ENCODE measurements at places on chromosomes 5 and 9.

GRCh38 chr5:36138900-36139683 is 12.6 kb downstream of the LMBRD2 start:
- DNase-seq = no peak

GRCh38 chr5:146238973-146239372 is 35.6 kb downstream of the RBM27 start:
- DNase-seq = no peak

DNA sequence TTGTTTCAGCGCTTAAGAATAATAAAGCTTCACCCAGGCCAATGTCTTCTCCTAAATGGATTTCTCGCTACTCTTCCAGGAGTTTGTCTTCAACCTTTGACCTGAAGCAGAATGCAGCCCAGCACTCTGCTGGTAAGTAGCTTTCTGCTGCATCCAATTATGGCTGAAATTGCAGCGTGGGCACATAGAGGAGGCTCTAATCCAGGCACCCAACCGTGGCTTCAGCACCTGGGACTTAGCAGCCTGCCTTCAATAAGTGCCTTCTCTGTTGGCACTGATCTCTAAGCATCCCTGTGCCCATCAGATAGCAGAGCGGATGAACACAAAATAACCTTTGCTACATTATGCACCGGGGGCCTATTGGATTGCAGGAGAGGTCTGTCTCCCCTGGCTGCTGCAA is 105.2 kb downstream of the TRIM32 start:
- no peak for DNase-seq

- no peak for DNase-seq
Measured at GRCh38 chr9:70477907-70478480, 63.5 kb upstream of the KLF9 start.

DNA sequence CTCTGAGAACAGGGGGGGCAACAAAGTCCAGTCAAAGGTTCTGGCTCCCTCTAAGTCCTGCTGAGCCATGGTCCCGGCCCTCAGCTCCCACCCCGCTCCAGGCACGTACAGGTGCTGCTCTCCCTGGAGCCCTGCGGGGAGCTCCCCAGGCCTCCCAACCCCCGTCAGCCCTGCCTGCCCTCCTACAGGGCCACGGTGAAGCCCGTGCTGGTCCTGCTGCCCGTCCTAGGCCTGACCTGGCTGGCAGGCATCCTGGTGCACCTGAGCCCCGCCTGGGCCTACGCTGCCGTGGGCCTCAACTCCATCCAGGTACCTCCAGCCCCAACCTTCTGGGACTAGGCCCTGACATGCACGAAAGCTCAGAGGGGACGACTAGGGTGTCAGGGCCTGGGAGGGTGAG is 20.1 kb downstream of the ADGRD2 start:
- DNase-seq = no peak

DNA sequence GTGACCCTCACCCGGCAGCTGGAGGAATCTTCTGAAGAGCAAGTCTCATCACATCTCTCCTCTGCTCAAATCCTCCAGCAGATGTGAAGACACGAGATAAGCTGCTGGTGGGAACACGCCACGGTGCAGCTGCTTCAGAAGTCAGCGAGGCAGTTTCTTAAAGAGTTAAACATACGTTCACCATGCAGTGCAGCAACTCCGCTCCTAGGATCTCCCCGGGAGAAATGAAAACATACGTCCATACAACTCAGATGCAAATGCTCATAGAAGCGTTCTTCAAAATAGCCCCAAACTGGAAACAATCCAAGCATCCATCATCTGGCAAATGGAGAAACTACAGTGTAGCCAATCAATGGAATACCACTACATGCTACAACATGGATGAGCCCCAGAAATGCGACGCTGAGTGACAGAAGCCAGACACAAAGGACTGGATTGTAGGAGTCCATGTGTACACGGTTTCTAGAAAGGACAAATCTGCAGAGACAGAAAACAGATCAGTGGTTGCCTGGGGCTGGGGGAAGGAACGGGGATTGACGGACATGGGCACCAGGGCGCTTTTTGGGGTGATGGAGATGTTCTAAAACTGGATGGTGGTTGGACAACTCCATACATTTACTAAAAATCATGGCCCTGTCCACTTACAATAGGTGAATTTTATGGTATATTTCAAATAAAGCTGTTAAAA is 150.6 kb downstream of the COL23A1 start:
- no peak for DNase-seq

- DNase-seq = no peak
Measured at GRCh38 chr5:153400931-153401330, 89.5 kb upstream of the GRIA1 start.

DNA sequence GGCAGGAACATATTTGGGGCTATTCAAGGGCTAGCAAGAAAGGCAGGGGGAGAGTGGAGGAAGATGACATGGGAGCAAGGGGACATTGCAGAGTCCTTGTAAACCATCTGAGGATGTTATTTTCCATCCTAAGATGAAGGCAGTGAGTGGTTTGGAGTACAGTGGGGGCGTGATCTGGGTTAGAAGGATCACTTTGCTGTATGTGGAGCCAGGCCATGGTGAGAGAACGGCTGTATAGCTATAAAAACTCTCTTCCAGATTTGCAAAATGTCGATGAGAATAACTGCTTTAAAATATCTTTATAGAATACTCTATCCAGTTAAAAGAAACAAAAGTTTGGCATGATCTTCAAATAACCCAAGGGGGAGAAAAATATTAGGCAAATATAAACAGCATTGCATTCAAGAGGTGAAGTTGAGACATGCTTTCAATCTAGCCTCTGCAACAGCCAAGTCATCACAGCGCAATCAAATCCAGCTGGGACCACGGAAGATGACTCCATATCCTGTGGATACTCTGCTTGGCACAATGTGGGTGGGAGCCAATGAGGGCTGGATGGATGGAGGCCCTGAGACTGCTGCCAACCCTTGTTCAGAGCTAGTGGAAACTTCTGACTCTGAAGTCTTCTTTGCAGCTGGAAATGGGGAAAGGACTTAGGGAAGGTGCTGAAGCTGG is 111.5 kb upstream of the BASP1 start:
- DNase-seq = no peak

GRCh38 chr5:152638996-152639552 is 234.0 kb upstream of the NMUR2 start:
- no peak for DNase-seq

DNA sequence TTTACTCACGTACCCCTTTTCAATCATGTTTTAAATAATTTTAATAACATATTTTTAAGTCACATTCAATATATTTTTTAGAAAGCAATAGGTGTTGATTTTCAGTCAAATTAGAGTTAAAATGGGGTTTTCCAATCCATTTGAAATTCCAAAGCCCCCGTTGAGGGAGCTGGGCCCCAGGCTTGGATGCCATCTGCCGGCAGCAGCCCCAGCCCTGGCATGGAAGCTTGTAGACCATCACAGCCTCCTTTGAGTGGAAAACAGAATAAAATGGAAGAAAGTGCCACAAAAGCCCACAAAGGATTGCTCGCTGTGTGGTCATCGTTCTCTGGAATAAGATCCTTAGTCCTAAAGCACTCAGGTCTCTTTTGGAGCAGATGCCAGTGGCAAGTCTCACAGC is 81.4 kb downstream of the SEMA5A start:
- no peak for DNase-seq

GRCh38 chr5:128002425-128002824 is 81.1 kb upstream of the SLC12A2 start:
- DNase-seq = no peak

DNA sequence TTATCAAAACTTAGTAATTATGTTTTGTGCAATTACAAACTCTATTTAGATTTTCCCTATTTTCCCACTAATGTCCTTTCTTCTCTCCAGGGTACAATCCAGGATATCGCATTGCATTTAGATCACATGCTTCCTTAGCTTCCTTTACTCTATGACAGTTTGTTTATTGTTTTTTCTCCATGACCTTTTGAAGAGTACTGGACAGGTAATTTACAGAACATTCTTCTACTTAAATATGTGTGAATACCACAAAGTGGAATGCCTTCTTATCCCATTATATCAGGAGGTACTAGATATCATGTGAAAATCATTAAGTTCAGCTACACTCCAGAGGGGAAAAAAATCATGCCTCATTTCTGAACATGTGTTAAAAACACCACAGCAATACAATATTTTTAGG is 776.6 kb upstream of the CDH9 start:
- no peak for DNase-seq

- DNase-seq = no peak
Measured at GRCh38 chr5:132767150-132767549, 9.9 kb downstream of the SEPTIN8 start.

- peak; percentile 32 for DNase-seq
Measured at GRCh38 chr9:131361202-131361833, 32.6 kb upstream of the PRRC2B start.

GRCh38 chr5:1329111-1329579 is 15.8 kb downstream of the CLPTM1L start:
- no peak for DNase-seq

GRCh38 chr5:18048449-18048848 is 414.2 kb downstream of the TAF11L14 start:
- DNase-seq = no peak

DNA sequence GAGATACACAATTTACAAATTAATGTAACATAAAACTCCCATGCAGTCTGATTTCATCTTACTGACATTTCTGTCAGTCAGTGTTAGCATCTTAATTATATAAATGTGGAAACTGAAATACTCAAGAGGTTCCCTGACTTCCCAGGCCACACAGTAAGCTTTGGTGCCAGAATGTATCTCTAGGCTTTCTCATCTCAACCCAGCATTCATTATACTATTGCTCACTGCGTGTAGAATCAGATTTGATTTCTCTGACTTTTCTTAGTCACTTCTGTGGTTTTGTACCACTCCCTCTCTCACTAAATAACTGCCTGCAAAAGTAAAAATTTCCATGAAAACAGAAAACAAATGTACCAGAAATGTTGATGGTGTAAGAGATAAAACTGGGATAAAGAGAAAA is 31.7 kb upstream of the CDKN2B start:
- no peak for DNase-seq

Data from hematopoietic multipotent progenitor cell (in vitro differentiated cells).